Upper lobe of left lung (tissue), 6 donors: ENCODE measurements at places on chromosomes 4 and X.
A peak's percentile ranks its signal among the peaks of the same experiment; 100 is the strongest.

DNA sequence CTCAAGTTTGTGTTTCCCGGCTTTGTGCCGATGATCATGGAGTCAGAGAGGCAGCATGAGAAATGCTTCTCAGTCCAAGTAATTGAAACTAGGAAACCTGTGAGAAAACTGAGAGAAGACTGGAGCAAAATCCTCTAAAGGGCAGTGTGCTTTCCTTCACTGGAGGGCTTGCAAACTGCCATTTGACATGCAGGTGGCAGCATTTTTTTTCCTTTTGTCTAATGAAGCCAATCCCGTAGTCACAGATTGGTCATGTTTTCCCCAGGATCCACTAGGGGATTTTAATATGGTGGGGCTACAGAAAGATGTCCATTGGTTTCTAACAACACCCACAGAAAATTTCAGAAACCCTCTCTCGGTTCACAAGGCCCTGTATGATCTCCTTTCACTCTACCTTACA is 117.4 kb upstream of the NUDT10 start:
- no peak for DNase-seq

DNA sequence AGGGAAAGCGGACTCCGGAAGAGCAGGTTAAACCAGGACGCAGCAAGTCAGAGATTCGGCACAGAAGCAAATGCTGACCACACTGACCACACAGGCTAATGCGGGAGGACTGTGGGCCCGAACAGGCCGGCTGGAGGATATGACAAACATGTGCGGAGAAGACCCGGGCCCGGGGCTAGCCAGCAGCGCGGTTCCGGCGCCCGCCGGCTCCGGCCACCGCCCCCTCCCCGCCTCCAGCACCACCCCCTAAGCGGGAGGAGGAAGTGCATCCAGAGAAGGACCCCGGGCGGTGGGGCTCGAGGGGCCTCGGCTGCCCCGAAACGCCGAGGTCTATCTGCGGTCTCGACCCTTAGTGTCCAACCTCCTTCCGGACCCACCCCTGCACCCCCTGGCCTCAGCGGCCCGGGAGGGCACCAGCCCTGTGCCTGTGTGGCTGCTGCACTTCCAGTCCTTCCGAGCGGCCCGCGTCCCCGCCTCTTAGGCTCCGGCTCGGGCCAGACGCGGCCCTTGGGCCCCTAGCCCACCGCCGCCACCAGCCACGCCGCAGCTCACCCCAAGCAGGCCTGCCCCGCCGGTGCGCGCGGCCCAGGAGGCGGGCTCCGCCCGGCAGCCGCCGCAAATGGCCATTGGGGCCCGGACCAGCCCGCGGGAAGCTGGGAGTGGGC is 2.1 kb downstream of the ELOVL6 start:
- DNase-seq = peak; percentile 92

- DNase-seq = no peak
Observed at GRCh38 chrX:118167361-118167760, 50.8 kb upstream of the KLHL13 start.

DNA sequence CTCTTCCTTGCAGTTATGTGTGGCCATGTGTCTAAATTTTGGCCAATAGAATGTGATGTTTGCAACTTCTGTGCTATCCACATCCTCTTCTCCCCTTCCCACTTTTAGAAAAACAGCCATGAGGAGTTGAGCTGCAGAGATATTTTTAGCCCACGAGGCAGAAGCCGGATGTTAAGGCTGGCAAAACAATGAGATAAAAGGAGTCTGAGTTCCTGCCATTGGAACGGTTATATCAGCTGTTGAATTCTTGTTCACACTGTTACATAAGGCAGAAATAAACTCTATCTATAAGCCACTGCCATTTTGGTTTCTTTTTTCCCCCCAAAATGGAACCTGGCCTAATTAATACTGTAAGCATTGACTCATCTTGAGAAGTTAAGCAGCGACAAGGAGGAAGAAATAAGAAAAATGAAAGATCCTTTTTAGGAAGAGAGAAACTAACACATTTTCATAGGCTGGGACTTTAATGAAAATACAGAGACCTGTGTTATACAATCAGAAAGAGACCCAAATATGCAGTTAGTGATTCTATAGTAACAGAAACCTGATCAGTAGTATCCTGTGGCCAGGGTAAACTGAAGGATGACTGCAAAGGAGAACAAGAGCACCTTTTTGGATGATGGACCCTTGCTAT is 200.5 kb downstream of the INPP4B start:
- DNase-seq = no peak

DNA sequence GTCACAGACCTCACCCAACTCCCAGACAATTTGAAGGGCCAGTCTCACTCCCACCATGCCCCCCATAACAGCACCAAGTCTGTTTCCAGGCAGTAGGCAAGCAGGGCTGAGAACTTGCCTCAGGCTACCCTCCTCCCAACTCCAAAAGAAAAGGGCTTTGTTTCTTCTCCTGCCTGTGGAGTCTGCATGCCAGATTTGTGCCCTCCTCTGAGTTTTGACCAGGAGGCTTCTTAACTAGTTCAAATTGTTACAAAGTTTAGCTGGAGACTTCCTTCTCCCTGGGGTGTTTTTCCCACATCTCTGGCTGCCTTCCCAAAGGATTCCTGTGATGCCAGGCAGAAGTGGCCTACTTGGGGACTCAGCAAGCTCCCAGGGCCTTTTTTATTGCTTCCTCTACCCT is 29.6 kb downstream of the PBDC1 start:
- no peak for DNase-seq

- peak; percentile 75 for DNase-seq
Observed at GRCh38 chr4:7787681-7788141, 151.9 kb downstream of the AFAP1 start.
